Glutamatergic neuron (in vitro differentiated cells): ENCODE measurements at places on chromosomes 2 and 18.

- H3K36me3 ChIP-seq, result no peaks in the 10 kb centered on the region
- no peak overlapping the region for H3K4me3 ChIP-seq
- H3K4me1 ChIP-seq, result peaks cover 27% of the 10 kb centered on the region
- no peak overlapping the region for H3K27ac ChIP-seq
Observed at GRCh38 chr2:197163712-197164140, 146.9 kb downstream of the ANKRD44 start.

- H3K36me3 ChIP-seq, result peaks cover 14% of the 10 kb centered on the region
- no peaks in the 10 kb centered on the region for H3K4me1 ChIP-seq
- no peak overlapping the region for H3K27ac ChIP-seq
- peaks cover 4% of the 10 kb centered on the region for H3K27me3 ChIP-seq
Observed at GRCh38 chr18:55920063-55920462, 332.1 kb upstream of the TCF4 start.

DNA sequence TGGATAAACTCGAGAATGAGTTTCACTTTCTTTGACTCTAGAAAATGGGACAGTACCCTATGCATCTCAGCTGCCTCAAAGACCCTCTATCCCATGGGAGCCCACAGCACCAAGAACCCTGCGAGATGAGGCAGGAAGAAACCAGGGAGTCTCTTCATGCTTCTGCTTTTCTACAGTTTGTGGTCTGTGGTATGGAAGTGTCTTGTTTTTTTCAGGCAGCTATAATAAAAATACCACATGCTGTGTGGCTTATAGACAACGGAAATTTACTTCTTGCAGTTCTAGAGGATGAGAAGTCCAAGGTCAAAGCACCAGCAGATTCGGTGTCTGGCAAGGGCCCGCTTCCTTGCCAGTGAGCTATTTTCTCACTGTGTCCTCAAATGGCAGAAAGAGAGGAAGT is 257.9 kb downstream of the SUCLG1 start:
- no peak overlapping the region for H3K4me3 ChIP-seq
- no peak overlapping the region for H3K27ac ChIP-seq
- H3K27me3 ChIP-seq, result no peaks in the 10 kb centered on the region
- no peaks in the 10 kb centered on the region for H3K4me1 ChIP-seq
- H3K36me3 ChIP-seq, result peaks cover 4% of the 10 kb centered on the region
- no peak for DNase-seq

DNA sequence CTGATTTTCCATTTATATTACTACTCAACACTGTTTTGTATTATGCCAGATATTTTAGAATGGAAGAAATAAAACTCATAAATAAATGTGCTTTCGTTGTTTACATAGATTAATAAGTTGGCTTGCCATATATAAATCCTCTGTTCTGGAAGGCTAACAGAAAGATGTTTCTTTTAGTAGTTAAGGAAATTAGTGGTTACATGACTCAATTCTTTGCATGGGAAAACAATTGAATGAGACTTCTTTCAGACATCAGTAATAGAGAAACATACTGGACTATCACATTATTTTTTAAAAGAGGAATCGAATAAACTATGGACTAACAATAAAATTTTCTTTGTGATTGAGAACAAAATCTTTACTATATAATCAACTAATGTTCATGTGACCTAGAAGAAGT is 336.5 kb downstream of the KCNS3 start:
- no peak overlapping the region for H3K4me3 ChIP-seq
- H3K36me3 ChIP-seq, result no peaks in the 10 kb centered on the region
- H3K27ac ChIP-seq, result no peak overlapping the region
- DNase-seq, result no peak
- no peaks in the 10 kb centered on the region for H3K27me3 ChIP-seq
